ENCODE measurements at places on chromosomes 5 and 9.
A peak's percentile ranks its signal among the peaks of the same experiment; 100 is the strongest.

GRCh38 chr5:124998520-124998919 lies 252.1 kb upstream of the ZNF608 start:
- no peak for DNase-seq

- DNase-seq: no peak
Measured at GRCh38 chr9:98806394-98807035, 955 bp upstream of the GALNT12 start.

- DNase-seq: no peak
Measured at GRCh38 chr5:4995014-4995413, 145.1 kb upstream of the ADAMTS16 start.

- DNase-seq: no peak
Measured at GRCh38 chr9:70261131-70261870, 2.5 kb downstream of the SMC5 start.

DNA sequence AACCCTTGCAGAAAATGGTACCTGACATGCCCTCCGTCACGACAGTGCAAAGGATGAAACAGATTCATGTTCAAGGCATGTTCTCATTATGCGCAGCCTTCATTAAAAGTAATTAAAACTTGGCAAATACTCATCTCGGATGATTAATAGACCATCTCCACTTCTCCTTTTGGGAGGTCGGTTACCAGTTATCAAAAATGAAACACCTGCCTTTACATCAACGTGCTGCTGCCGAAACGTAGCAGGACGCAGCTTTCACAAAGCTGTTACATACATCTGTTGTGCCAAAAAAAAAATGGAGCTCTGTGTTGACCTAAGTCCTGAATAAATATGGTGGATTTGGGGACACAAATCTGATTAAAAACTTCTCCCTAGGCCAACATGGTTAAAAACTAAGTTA lies 75.7 kb downstream of the PTCH1 start:
- no peak for DNase-seq

DNA sequence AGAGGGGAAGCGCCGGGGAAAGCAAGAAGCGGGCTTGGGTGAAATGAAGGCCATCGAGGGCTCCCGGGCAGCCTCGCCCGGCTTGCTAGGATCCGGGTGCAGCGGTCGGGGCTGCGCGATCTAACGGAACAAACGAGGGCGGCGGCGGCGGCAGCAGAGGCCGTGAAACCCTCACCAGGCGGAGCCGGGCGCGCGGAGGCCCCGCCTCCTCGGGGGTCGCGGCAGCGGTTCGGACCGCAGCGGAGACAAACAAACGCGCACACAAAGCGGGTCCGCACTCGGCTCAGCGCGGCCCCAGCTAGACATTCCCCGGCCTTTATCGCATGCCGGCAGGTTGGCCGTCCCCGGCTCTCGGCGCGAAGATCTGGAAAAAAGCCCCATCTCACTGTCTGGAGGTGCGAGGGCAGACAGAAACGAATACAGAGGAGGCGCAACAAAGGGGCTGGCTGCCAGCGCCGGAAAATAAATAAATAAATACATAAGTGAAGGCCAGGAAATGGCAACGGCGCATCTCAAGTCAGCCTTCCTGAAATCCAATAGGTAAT lies 10.5 kb upstream of the TRIM36 start:
- DNase-seq: peak; percentile 60

GRCh38 chr5:12003680-12004079 lies 99.4 kb upstream of the CTNND2 start:
- DNase-seq: no peak

DNA sequence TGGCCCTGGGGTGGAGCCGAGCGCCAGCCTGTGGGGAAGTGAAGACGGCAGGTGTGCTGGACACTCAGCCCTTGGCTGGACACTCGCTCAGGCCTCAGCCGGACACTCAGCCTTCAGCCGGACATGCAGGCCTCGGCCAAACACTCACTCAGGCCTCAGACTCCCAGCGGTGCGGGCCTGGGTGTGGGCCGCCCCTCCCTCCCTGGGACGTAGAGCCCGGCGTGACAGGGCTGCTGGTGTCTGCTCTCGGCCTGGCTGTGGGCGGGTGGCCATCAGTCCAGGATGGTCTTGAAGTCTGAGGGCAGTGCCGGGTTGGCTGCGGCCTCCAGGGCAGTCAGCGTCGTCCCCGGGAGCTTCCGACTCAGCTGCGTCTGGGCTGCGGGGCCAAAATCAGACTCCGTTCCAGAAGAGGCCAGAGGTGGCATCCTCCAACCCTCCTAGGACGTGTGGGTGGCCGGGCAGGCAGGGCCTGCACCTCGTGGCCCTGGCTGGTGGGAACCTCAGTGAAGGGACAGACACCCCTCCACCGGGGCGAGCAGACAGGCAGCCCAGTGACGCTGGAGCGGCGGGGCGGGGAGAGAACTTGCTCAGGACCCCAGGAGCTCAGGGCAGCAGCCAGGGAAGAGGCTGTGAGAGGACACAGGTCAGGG lies 28.4 kb downstream of the SLC6A18 start:
- DNase-seq: no peak

DNA sequence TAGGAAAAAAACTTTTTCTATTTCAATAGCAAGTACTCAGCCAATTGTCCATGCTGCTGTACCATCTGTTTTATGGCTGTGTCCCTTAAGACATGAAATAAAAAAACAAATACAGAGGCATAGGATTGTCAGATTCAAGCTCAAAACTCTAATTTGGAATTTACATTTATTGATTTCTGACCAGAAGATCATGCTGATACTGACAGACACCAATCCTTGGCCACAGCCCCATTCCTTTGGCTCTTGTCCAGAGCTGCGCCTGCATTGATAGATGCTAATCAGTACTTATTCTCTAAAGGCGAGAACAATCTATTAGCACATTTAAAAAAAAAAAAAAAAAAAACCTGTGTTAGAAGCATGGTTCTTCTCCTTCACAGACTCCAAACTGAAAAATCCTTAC lies 384.6 kb downstream of the TMEM232 start:
- no peak for DNase-seq

- DNase-seq: no peak
Measured at GRCh38 chr9:33752130-33752637, 43.2 kb upstream of the PRSS3 start.

DNA sequence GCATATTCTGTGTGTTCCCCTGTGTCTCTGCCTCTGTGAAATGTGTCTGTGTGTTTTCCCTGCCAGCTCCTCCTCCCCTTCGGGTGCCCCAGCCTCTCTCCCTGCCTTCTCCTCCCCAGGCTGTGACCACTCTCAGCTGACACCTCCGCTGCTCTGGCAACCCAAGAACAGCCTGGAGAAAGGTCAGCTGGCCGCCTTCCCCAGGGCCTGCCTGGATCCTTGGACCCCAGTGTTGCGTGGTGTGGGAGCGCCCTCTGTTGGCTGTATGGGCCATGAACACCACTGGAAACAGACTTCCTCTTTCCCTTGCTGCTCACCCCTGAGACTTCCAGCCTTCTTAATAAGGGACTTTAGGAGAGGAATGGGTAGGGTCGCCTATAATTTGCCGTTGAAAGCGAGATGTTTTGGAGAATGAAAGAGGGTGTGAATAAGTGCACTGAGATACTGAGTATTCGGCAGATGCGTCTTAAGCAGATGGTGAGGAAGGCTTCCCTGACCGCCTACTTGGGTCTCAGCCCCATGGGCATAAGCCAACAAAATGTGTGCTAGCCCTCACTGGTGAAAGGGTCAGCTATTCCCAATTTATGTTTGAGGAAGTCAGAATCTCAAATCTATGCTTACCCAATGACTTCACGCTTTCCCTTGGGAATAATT lies 114.9 kb upstream of the TRIM32 start:
- DNase-seq: peak; percentile 80

- no peak for DNase-seq
Measured at GRCh38 chr5:170442391-170442790, 53.2 kb upstream of the KCNMB1 start.

All from suppressor macrophage (primary cell).